Stimulated activated CD4-positive, alpha-beta T cell treated with anti-CD3 and anti-CD28 coated beads, Interleukin-1b, Interleukin-23, amount 100 ng/mL, for 1 hour (primary cell): ENCODE measurements at places on chromosomes 7 and 10.

DNA sequence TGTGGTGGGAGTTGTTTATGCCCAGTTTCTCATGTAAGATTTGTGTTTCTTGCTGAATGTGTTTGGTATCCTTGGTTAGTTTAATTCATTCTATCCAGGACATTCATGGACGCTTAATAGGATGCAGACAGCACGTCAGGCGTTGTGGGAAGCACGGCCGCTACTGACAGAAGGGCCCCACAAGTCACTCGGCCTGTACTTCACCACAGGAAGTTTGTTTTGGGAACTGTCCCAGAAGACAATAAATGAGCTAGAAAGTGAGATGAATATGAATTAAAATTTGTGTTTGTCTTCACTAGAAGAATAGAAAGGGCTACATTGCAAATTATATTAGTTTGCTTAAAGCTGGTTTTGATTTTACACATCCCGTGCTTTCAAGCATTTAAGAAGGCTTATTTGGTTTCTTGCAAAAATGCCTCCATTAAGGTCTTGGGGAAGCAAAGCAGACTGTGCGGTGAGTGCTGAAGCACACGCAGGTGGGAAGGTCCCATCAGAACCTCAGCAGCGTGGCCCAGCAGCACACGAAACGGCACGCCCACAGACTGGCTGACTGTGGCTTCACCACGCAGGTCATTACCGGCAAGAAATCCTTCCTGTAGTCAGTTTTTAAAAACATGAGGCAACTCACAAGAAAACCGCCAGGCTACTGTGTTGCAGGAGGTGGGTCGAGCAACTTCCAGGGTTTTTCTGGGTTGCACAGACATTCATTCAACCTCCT is 74.1 kb downstream of the VIPR2 start:
- DNase-seq = no peak

DNA sequence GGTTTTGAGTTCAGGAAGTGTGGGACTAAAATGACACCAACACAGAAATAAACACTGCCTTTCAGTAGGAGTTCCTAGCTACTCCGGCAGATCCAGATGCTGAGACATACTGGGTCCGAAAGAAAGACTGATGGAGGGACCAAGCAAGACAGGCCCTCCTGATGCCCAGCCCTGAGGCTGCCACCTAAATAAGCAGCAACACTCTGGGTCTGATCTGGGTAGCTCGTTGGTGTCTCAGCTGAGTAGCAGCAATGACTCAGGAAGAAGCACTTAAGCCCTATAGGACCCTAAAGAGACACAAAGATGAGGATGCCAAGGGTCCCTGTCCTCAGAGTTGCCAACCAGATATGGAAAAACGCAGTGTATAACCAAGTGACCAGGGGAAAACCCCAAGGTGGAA is 190.7 kb downstream of the FAM107B start:
- no peak for DNase-seq

GRCh38 chr10:100826031-100826651 is 80.8 kb downstream of the PAX2 start:
- no peak for DNase-seq

- no peak for DNase-seq
Measured at GRCh38 chr7:101186844-101187428, 6.8 kb upstream of the NAT16 start.

- no peak for DNase-seq
Measured at GRCh38 chr10:48287417-48288391, 13.2 kb upstream of the FRMPD2 start.

DNA sequence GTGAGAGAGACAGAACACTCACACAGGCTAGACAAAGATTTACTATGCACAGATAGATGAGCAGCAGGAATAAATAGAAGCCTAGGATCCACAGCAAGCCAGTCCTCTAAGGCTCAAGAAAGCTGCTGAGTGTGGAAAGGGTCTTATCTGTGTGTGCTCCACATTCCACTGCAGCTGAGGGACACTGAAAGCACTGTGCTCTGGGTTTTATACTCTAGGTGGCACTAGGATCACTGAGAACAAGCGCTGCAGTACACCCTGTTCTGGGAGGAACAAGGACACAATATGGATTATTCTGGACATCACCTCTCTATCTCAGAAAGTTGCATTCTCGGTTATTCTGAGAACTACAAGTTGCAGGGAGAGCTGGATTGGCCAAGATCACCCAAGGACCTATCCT is 4.9 kb upstream of the KLHL7 start:
- no peak for DNase-seq

GRCh38 chr7:27083646-27084045 is 12.2 kb downstream of the HOXA1 start:
- no peak for DNase-seq

GRCh38 chr10:11874568-11875493 is 51.7 kb downstream of the PROSER2 start:
- DNase-seq = peak; percentile 24

GRCh38 chr10:60604342-60604741 is 173.9 kb upstream of the CDK1 start:
- no peak for DNase-seq

DNA sequence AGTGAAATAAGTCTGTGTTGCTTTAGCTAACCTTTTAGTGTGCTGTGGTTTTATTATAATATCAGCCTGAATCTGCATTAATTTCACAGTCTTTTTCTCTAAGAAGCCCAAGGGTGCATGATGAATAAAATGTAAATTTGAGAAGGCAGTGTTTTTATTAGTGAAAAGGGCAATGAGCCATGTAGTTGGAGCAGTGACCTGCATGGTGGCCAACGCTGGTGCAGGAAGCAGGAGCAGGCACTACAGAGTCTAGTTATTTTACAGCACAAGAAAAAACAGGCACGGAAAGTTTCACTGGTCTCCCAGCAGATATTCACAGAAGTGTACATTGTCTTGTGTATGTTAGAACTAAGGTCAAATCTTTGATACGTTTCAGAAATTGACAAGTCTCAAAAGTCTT is 247.8 kb downstream of the CELF2 start:
- no peak for DNase-seq

- no peak for DNase-seq
Measured at GRCh38 chr10:62727934-62728333, 76.6 kb upstream of the ADO start.

GRCh38 chr7:25216837-25217236 is 11.4 kb downstream of the NPVF start:
- no peak for DNase-seq

GRCh38 chr10:71094712-71095390 is 117.5 kb upstream of the UNC5B start:
- DNase-seq = no peak

- no peak for DNase-seq
Measured at GRCh38 chr10:74750848-74751274, 75.5 kb upstream of the KAT6B start.

- DNase-seq = no peak
Measured at GRCh38 chr10:4372601-4373000, 453.4 kb upstream of the AKR1E2 start.

GRCh38 chr7:5215313-5215712 is 25.3 kb downstream of the WIPI2 start:
- no peak for DNase-seq

- DNase-seq = no peak
Measured at GRCh38 chr10:115974351-115974750, 298.7 kb downstream of the GFRA1 start.

DNA sequence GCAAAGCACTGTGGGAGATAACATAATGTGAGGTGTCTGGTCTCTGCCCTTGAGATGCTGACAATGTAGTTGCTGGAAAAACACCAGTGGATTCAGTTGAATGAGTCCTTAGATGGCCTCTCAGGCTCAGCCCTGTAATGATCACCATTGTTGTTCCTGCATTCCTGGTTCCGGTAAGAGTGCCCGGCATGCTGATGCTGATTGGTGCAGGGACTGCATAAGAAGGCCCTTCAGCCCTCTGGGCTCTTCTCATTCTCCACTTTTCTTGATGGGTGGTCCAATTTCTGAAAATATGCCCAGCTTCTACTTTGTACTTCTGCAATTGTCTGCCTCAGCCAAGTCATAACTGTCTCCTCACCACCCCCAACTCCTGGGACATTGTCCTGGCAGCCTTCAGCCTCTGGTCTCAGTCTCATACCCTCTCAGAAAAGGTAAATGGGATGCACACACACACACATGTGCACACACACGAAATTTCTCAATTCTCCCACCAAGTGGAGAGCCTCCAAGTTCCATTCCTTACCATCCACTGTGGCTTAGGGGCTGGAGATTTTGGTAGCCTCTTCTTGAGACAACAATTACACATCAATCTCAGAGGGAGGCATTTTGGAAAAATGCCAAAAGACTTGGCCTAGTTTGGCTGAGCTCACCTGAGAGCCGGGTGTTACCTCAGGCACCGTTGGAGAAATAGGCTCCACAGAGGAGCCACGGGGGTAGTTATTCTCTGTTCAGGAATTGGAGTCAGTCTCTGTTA is 314.9 kb downstream of the RPS24 start:
- DNase-seq = no peak

DNA sequence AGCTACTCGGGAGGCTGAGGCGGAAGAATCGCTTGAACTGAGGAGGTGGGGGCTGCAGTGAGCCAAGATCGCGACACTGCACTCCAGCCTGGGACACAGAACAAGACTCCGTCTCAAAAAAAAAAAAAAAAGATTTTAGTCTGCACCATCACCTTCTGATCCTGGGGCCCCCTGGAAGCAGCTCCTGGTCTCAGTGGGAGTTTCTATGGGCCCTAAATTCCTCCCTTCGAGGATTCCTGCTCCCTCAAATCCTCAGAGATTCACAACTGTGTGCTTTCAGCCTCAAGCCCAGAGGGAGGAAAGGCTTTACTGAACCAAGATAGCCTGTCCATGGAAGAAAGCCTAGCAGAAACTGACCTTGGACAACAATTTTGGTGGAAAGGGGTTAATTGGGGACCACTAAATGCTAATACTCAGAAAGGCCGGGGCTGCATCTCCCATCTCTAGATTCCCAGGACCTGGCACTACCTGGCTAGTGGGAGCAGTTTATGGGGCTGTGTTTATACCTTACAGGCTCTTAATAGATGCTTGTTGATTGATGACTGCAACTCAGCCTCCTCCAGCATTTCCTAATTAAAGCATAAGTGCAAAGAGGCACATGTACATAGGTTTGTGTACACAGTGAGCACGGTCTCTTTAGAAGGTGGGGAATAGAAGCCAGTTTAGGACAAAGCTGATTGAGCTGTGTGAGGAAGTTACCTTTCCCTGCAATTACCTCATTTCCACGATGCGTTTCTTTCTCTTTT is 9.2 kb upstream of the FGFR2 start:
- no peak for DNase-seq

DNA sequence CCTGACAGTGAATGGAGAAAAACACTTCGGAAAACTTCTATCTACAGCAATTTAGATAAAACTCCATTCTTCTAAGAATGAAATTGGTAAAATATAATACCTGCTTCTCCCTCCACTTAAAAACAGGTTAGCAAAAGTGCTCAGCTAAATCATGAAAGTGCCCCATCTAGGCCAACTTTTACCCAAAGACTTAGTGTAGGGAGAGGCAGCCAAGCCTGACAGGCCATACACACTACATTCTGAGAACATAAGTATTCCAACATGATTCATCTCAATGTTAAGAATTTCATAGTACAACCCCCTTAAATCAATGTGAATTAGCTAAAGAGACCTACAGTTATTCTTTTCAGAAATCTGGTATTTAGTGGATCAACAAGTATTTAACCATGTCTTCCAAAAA is 7.2 kb downstream of the FAM3C start:
- DNase-seq = no peak

DNA sequence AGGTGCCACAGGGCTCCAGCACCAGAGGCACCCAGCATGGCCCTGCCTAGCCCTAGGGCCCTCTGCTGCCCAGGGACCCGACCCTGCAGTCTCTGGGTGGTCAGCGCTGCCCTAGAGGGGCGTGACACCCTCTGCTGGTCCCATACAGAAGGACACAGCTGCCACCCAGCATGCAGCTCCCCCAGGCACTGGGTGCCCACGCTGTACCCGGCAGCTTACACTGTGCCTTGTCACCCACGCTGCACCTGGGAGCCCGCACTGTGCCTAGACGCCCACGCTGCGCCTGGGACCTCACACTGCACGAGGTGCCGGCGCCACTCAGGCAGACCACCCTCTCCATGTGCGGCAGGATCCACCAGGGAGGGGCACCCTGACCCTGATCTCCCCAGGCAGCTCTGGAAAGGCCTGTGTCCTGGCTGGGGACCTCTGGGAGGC is 55.2 kb downstream of the PWWP2B start:
- no peak for DNase-seq

GRCh38 chr7:43612599-43613589 is 30.0 kb downstream of the STK17A start:
- DNase-seq = no peak

GRCh38 chr7:139731802-139732470 is 45.9 kb downstream of the HIPK2 start:
- DNase-seq = no peak

- no peak for DNase-seq
Measured at GRCh38 chr10:84587789-84588188, 259.4 kb downstream of the CCSER2 start.

DNA sequence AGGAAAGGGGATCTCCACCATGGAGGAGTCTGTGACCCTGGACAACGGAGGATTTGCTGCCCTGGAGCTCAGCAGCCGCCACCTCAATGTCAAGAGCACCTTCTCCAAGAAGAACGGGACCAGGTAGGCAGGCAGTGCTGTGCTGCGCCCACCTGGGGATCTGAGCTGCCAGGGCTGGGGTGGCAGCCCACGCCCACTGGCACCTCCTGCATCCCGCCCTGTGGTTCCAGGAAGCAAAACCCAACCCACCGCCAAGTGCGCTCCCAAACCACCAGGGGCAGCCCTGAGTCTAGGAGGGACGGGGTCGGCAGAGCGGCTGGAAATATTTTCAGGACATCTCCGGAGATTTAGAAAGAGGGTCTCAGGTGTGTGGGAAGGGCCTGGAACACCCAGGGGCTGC is 440.3 kb upstream of the FOXK1 start:
- no peak for DNase-seq

- no peak for DNase-seq
Measured at GRCh38 chr10:126813432-126813831, 91.8 kb upstream of the DOCK1 start.

DNA sequence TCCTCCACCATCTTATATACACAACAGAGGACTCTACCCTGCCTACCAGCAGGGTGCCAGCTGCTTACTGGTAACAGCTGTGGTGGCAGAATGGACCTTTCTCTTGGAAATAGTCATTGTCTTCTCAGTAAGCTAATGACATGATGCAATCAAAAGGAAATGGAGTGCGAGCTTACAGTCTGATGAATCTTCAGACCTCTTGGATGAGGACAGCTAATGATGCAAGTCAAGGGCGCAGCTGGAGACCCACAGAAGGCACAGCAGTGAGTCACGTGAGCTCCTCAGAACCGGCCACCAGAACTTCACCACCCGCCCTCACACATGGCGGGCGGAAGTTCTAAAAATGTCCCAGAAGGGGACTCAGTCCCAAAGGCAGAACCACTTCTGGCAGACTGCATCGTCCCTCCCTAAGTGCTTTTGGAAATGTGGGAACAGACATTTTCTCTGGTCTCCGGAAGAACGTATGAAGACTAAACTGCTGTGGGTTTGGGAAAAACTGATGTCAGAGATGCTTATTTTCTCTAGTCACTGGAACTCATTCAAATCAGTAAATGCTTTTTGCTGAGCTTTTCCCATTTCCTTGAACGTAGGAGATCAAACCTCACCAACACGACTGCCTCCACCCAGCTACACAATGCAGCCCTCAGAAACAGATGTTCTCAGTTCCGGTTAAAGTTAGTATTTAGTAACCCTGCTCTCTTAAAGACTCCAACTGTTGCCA is 96.4 kb downstream of the FAS start:
- no peak for DNase-seq
